ENCODE measurements at places on chromosomes 1 and 21. TPM values are rescaled to one million over a fixed set of nuclear protein-coding genes. Genes with fewer than 3 reads are reported as not detected.
A peak's percentile ranks its signal among the peaks of the same experiment; 100 is the strongest.

Gene HSPA6
- total RNA-seq, result 2.8 TPM

Gene KIF17
- total RNA-seq, result 4.0 TPM

Gene BTBD8
- total RNA-seq, result 2.0 TPM

Gene MAP1LC3C
- total RNA-seq, result 0.34 TPM

Gene ZFP69
- total RNA-seq, result 2.5 TPM

Gene FCRL5
- 0.12 TPM for total RNA-seq

Gene NBPF6
- total RNA-seq, result not detected

Gene SH3BGRL3
- total RNA-seq, result 93.9 TPM

DNA sequence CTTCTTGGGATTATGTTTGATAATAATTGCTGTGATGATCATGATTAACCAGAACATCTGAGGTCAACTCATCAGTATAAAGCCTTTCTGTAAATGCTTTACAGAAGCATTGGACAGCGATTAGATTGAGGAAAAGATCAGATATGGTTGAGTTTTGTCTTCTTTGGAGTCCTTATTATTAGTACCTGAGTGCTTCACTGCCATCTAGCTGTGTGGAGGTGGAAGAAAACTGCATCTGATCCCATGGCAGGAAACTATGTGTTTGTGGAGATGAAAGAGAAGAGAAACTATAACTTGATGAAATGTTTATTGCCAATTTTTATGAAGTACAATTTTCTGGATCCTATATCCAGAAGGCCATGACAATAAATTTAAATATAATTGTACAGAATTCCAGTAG lies 11.4 kb downstream of the FLG2 start:
- no peak for DNase-seq

GRCh38 chr1:155003766-155004351 lies 1.3 kb downstream of the ZBTB7B start:
- peak; percentile 84 for DNase-seq

- no peak for DNase-seq
These were observed 3.6 kb downstream of the ASAP3 start for GRCh38 chr1:23480187-23481025.

GRCh38 chr1:222546548-222547259 lies 1.2 kb downstream of the HHIPL2 start:
- DNase-seq, result peak; percentile 30

DNA sequence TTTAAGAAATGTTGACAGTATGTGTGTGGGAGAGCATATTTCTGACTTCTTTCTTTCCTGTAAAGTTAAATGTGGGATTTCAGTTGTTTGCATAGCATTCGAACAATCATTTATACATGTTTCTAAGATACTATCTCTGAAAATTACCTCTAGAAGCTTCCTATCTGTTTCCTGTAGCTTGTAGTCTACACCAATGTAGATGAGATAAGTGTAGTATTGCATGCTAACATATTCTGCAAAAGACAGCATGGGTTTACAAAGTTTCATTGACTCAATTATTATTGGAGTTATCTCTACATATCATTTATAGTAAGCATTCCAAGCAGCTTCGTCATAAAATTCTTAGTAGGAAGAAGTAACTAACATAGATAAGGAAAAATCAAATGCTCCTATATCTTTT lies 98.9 kb upstream of the DPYD start:
- no peak for DNase-seq

DNA sequence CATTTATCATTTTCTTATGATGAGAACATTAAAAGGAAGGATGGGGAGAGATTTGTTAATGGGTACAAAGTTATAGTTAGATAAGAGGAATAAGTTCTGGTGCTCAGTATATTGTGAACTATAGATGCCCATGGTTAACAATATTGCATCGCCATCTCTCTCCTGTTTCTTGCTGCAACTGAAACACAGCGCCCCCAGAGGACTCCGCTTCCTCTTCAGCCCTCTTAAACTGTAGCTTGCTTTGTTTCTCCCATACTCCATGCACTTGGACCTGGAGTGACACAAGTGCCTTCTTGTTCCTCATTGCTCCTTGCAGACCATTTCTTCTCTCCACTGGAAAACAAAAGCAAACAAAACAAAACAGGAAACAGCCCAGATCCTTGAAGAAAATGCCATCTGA lies 70.1 kb upstream of the NTPCR start:
- no peak for DNase-seq

DNA sequence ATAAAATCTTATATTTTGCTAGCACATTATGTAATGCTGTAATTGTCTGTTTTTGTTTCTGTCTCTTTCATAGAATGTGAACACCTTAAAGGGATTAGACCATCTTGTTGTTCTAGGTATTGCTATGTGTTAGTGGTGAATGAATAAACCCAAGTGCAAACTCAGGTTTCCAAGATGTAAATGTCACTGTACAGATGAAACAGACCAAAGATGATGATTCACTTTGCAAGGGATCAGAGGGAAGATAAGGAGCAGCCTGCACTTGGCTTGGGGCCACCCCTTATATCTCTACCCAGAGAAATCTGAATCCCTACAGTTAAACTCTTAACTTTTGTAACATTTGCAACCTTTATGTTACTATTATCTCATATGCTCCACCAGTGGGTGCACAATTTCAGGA lies 25.4 kb downstream of the UROD start:
- DNase-seq, result no peak

- DNase-seq, result no peak
These were observed 13.0 kb downstream of the DHRS3 start for GRCh38 chr1:12604986-12605385.

DNA sequence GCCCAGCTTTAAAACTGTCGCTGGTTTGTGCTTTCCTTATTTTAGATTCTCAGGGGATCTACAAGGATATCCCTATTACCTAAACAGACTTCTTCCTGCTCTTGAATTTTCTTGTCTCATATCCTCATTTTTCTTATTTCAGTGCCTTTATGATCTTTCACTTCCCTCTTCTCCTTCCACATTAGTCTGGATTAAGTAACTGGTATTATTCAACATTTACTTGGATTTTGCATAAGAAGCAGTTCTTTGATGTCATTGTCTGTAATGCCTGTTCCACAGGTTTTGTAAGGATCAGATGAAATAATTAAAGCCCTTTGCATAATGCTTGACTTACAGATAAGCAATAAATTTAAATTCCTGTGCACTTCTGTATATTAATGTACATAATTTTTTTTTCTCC lies 26.5 kb downstream of the CXADR start:
- no peak for DNase-seq

DNA sequence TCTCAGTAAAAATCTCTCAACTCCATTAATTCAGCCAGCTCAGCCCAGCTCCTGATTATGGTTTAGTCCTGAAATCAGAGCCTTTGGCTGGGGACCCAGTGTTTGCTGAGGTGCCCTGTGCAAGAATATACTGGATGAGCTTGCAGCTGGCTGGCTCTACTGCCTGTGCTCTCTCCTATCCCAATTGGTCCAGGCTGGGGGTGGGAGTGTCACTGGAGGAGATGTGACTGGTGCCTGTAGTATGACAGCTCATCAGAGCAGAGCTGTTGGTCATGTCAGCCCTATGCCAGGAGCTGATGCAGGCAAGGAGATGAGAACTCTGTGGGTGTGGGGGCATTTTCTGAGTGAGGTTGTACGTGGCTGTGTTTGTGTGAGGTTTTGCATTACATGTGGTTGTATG lies 87.0 kb downstream of the TNR start:
- no peak for DNase-seq

GRCh38 chr1:81208441-81208840 lies 592.3 kb upstream of the ADGRL2 start:
- DNase-seq, result no peak

DNA sequence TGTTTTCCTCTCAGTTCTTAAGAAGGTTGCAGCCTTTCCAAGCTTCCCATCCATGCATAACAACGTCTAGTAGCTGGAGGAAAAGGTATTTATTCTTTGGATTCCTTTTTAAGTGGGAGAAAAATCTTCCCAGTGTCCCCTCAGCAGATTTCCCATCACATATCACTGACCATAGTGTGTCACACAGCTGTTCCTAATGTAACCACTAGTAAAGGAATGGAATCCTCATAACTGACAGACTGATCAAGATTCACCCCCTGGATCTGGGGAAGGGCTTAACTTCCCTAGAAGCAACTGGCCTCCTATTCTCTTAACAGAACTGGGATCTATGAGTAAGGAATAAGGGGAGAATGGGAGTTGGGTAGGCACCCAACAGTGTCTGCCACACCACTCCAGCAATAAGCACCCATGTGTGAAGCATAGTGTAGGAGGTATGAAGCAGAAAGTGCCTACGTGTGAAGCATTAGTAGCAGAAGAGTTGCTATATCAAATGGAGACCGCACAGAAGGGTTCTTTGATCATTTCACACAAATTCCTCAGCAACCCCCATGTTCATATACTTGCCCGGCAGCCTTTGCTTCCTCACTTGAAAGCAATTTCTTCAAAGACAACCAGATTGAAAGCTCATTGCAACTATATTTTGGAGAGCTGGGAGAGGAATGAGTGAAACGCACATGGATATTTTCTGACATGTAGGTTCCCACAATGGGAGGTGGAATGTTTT lies 28.2 kb upstream of the DNAH14 start:
- no peak for DNase-seq

- DNase-seq, result no peak
These were observed 104.4 kb upstream of the USP25 start for GRCh38 chr21:15625363-15625762.

- peak; percentile 44 for DNase-seq
These were observed 13.0 kb upstream of the GUCA2A start for GRCh38 chr1:42177541-42177981.

DNA sequence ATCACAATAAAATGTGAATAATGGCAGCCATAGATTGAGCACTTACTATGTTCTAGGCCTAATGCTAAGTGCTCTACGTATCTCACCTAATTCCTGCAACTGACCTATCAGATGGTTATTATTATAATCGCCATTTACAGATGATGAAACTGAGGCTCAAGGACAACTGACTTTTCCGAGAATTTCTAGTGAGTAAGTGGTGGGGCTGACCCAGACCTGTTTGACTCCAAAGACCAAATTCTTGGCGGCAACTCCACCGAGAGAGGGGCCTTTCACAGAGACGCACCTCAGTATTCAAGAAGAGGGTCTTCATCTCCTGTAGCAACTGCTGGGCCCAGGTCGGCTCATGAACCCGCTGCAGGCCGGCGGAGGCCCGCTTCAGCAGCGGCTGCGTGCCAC lies 573 bp downstream of the TMEM234 start:
- DNase-seq, result no peak

DNA sequence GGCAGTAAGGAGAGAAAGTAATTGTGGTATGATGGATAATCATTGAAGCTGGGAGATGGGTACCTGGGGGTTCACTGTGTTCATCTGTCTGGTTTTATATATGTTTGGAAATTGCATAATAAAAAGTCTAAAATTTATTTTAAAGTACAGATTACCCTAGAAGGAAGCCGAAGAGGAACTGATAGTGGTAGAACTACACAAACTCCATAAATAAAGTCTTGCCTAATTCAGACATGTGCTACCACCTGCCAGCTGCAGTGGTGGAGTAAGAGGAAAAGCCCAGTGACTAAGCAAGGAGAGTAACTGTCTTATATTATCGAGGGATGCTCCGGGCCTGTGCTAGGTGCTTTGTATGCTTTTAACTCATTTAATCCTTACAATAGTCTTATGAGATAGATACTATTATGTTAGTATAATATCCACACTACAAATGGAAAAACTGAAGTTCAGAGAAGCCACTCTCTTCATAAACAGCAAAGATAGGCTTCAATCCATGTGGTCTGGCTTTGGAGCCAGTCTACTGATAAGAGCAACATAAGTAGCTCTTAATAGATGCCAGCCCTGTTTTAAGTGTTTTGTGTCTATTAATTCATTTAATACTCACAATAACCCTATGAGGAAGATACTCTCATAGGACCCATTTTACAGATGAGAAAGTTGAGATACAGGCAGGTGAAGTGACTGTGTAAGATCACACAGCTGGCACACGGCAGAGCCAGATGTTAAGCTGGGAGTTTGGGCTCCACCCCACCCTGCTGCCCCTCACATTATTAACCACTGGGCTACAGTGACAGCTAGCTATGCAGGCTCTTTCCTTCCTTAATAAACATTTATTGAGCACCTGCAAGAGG lies 56.8 kb upstream of the HNRNPU start:
- DNase-seq, result no peak

DNA sequence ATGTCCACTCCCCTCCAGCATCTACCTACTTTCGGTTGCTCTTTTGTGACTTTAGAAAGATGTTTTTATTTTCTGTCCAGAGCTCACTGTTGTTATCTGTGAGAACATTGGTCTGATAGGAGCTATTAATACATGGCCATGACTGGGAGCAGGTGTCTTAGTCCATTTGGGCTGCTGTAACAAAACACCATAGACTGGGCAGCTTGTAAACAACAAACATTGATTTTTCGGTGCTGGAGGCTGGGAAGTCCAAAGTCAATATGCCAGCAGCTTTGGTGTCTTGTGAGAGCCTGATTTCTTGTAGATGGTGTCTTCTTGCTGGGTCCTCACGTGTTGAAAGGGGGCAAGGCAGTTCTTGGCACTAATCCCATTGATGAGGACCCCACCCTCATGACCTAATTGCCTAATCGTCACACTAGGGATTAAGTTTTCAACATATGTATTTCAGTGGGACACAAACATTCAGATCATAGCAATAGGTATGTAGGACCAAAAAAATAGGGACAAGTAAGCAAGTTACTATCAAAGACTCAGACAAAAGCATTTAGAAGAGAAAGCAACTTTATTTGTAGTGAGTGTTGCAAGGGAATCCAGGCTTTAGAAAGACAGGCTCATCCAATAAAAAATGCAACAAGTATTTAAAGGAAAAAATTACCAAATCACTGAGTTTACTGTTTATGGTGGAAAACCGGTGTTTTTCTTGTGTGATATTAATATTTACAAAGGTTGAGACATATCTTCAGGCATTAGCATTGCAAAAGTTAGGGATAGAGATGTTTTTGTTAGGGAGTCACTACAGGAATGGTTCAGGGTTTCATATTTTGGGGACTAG lies 55.2 kb upstream of the WDR26 start:
- DNase-seq, result no peak

GRCh38 chr1:115056395-115056798 lies 26.8 kb downstream of the TSHB start:
- DNase-seq, result no peak

GRCh38 chr1:67711855-67712212 lies 26.8 kb downstream of the GADD45A start:
- no peak for DNase-seq

DNA sequence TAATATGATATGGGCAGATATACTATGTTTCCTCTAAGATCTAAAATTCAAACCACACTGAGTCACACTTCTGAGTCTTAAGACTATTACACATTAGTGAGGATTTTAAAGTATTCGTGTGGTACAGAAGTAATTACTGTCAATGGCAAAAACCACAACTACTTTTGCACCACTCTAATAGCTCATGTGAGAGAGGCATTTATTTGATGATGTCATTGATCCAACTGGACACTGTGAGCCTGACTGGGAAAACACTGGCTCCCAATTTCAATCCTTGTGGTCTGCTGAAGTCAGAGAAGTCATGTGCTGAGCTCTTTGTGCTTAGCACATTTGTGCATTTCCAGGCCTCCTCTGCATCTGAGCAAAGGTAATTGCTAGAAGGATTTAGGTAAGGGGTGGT lies 377.8 kb downstream of the USH2A start:
- no peak for DNase-seq

GRCh38 chr1:32137111-32137510 lies 29.3 kb downstream of the KPNA6 start:
- DNase-seq, result no peak

Measured in left cardiac atrium (tissue), 4 donors.